ENCODE measurements at places on chromosomes 12 and 14. TPM values are rescaled to one million over a fixed set of nuclear protein-coding genes. Genes with fewer than 3 reads are reported as not detected.
A peak's percentile ranks its signal among the peaks of the same experiment; 100 is the strongest.

KRT79 gene
- 0.15 TPM for polyA plus RNA-seq

GRCh38 chr12:47941871-47942613, 21.4 kb upstream of the TMEM106C start:
- peaks cover 18% of the 10 kb centered on the region for H3K27me3 ChIP-seq
- peak; percentile 82 for DNase-seq
- peaks cover 12% of the 10 kb centered on the region for H3K4me1 ChIP-seq
- no peak overlapping the region for H3K27ac ChIP-seq

GRCh38 chr12:15800278-15800677, 11.1 kb upstream of the EPS8 start:
- no peaks in the 10 kb centered on the region for H3K4me1 ChIP-seq
- H3K27ac ChIP-seq: no peak overlapping the region
- H3K4me3 ChIP-seq: no peak overlapping the region
- no peaks in the 10 kb centered on the region for H3K36me3 ChIP-seq
- no peak for DNase-seq
- no peaks in the 10 kb centered on the region for H3K27me3 ChIP-seq

GRCh38 chr12:20501958-20502357, 133.6 kb downstream of the PDE3A start:
- H3K4me3 ChIP-seq: no peak overlapping the region
- no peak overlapping the region for H3K27ac ChIP-seq
- no peaks in the 10 kb centered on the region for H3K27me3 ChIP-seq

GALNT16 gene
- polyA plus RNA-seq: 1.6 TPM

- no peaks in the 10 kb centered on the region for H3K36me3 ChIP-seq
- DNase-seq: no peak
- H3K4me1 ChIP-seq: no peaks in the 10 kb centered on the region
- no peak overlapping the region for H3K27ac ChIP-seq
- H3K27me3 ChIP-seq: no peaks in the 10 kb centered on the region
- no peak overlapping the region for H3K4me3 ChIP-seq
Measured at GRCh38 chr12:67618303-67618702, 30.2 kb upstream of the DYRK2 start.

Data from stomach (tissue), 19 donors.